ENCODE measurements at places on chromosomes 7 and 10.
A peak's percentile ranks its signal among the peaks of the same experiment; 100 is the strongest.

DNA sequence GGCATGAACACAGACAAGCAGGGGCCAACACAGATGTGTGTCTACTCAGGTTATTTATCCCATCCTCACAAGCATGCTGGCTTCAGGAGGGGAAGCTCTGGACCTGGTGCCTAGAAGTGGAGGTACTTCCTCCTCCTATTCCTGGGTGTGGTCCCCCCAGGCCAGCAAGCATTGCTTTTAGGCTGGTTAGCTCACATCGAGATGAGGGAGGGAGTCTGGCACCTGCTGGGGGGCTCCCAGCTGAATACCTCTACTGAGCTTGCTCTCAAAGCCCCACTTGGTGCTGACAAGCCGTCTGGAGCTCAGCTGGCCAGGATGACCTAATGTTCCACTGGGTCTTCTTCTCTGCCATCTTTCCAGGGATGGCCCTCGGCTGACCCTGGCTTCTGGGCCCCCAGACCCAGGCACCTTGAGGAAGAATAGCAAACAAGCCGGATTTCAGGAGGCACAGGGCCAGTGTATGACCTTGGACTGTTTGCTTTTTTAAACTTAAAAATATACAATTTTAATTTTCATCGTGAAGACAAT is 26.8 kb downstream of the FAM241B start:
- DNase-seq, result no peak

DNA sequence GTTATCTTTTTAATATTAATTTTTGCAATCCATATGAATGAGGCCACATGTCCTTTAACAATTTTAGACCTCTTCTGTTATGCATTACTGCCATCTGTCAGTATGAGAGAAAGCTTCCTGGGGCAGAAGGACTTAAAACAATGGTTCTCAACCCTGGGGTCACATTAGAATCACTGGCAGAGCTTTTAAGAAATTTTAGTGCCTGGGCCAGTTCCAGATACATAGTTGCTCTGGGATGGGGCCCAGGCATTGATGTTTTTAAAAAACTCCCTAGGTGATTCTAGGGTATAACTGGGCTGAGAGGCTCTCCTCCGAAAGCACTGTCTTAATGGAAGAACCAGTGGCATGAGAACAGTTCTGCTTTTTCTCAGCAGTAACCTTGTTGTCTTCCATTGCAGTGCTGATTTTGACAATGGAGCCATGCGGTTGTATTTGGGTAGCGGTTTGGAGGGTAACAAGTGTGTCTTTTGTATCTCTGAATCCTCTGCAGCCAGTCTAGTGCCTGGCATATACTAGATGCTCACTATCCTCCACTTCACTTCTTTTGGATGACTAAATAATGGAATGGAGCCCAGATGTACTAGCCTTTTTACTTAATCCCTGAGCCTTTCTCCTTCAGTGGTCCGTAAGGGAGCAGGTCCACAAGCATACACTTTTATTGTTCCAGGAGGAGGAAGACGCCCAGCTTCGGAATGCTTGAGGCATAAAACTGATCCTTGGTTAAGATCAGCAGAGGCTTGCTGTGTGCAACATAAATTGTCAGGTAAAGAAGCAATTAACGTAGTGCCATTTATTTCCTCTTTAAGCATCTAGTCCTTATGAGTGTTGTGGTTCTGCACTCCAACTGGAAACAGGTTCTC is 227.1 kb downstream of the AUTS2 start:
- no peak for DNase-seq

GRCh38 chr10:83371696-83372490 is 767.4 kb upstream of the GHITM start:
- DNase-seq, result no peak

- no peak for DNase-seq
These were observed 772.2 kb upstream of the C7orf33 start for GRCh38 chr7:147818317-147818716.

- no peak for DNase-seq
These were observed 127.8 kb upstream of the ADCY1 start for GRCh38 chr7:45446195-45446944.

- no peak for DNase-seq
These were observed 49.3 kb upstream of the KMT2E start for GRCh38 chr7:104964626-104965236.

- DNase-seq, result no peak
These were observed 105.6 kb upstream of the BMPER start for GRCh38 chr7:33799766-33800165.

GRCh38 chr7:84911077-84911476 is 275.8 kb downstream of the SEMA3D start:
- no peak for DNase-seq

DNA sequence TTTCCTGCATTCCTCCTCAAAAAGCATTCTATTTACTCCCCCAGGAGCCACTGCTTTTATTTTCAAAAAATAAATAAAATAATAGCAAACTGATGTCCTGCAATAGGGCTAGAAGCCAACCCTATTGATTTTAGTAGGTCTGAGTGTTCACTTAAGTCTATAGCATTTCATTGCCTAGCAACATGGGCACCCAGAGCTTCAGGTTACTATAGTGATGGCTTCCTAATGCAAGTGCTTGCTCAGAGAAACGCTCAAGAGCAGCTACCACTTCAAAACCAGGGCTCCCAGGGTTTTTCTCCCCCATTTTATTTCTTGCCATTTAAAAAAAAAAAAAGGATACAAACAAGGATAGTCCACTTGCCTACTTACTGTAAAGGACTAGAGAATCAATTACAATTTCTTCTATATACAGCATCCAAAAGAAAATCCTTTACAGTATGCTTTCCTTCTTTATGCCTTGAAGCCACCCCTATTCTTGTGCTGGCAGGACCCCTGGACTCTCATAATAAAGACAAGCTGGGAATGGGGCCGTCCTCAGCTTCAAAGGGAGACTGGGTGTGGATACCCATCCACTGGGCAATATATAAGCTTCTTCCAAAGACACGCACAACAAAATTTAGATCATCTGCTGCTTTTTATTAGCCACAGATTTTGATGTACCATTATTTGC is 133.3 kb downstream of the VPS41 start:
- peak; percentile 85 for DNase-seq

GRCh38 chr10:70234668-70235447 is 1.6 kb upstream of the PPA1 start:
- DNase-seq, result no peak

DNA sequence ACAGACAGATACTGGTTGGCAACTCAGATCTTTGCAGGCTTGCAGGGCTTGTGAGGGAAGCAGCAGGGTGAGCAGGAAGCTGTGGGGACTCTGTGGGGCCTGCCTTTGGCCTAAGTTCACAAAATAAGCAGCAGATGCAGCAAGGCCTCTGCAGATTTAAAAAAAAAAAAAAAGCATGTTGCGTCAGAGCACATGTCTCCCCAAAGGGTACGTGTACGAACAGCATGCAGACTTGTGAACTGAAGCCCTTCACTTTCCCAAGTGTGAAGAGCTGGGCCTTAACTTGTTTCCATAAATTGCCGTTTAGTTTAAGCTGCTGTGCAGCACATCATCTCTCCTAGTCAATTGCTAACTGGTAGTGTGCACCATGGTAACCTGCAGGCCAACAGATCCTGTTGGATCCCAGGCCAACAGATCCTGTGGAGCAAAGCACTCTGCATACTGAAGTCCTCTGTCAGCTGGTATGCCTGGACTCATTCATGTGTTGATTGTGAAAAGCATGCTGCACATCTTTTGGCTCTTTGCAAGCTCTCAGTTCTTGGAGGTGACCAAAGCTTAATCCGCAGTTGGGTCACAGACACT is 10.8 kb upstream of the XPNPEP1 start:
- DNase-seq, result no peak

- no peak for DNase-seq
These were observed 37.1 kb upstream of the NXPH1 start for GRCh38 chr7:8396294-8396693.

GRCh38 chr7:1951159-1951536 is 281.1 kb downstream of the ELFN1 start:
- DNase-seq, result peak; percentile 38

GRCh38 chr7:29065181-29065857 is 81.0 kb downstream of the CPVL start:
- no peak for DNase-seq

DNA sequence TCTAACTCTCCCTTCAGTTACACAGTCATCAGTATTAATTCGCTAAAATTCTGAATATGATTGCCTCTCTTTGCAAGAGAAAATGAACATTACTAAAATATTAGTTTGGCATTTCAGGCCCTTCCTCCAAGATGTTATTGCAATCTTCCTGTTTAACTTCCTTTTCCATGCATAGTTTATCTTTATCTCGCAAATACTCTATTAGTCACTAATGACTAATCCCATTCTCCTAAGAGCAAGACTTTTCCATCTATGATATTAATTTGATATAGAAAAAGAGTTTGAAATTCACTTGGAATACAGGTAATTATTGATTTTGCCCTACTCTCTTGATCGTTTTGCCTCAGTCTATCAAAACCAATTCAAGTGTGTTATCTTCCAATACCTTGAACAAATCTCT is 41.8 kb upstream of the SEMA3A start:
- no peak for DNase-seq

- DNase-seq, result no peak
These were observed 294.2 kb downstream of the IPMK start for GRCh38 chr10:57973451-57973850.

DNA sequence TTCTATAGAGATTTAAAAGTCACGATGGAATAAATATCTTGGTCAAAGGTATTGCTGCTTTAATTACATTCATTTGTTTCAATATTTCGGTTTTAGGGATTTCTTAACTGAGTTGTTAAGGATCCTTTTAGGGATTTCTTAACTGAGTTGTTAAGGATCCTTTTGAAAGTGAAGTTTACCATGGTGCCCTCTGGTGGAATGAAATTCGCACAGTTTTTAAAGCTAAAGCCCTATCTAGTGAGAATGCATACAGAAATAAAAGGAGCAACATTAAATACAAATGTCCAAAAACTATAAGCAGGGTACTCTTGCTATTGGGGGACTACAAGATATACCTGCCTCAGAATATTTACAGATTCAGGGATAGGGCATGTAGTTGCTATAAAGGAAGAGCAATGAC is 193.7 kb downstream of the RNLS start:
- DNase-seq, result no peak

GRCh38 chr10:115093776-115094408 is 727 bp downstream of the ATRNL1 start:
- no peak for DNase-seq

GRCh38 chr10:95425592-95426465 is 135.0 kb upstream of the PDLIM1 start:
- DNase-seq, result no peak

- no peak for DNase-seq
These were observed 72.1 kb upstream of the TNRC18 start for GRCh38 chr7:5495581-5496375.

- no peak for DNase-seq
These were observed 273.3 kb downstream of the FZD1 start for GRCh38 chr7:91537260-91538152.

DNA sequence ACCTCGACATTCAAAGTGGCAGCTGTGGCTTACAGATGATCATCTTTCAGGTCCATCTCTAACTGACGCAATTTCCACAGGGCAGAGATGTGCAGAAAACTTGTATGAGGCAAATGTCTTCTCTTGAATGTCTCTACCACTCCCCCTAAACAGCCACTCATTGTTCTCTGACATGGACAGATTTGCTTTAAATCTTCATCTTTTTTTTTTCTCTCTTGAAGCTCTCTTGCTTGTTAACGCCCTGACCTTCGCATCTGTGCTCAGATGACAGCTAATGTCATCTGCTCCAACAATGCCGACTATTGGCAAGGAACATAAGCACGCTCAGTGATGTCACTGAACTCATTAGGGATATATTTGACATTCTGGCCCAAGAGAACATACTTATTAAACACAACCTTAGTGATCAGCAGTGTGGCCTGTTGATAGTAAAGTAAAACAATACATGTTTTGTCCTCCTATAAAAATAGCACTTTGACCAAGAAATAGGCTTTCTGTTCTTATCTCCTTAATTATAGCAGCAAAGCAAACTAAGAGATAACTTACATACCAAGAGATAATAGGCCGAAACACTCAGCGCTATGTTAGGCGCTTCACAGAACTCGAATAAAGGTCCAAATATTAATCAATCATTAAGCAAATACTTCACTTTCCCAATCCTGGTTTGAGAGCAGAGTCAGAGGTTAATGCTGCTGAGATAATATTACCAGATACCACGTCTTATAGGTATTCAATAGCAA is 583.5 kb downstream of the PARD3 start:
- no peak for DNase-seq

- DNase-seq, result no peak
These were observed 19.6 kb downstream of the SRI start for GRCh38 chr7:88200261-88200660.

GRCh38 chr7:7720750-7721621 is 2.6 kb upstream of the RPA3 start:
- no peak for DNase-seq

GRCh38 chr7:43647673-43648472 is 65.0 kb downstream of the STK17A start:
- no peak for DNase-seq

DNA sequence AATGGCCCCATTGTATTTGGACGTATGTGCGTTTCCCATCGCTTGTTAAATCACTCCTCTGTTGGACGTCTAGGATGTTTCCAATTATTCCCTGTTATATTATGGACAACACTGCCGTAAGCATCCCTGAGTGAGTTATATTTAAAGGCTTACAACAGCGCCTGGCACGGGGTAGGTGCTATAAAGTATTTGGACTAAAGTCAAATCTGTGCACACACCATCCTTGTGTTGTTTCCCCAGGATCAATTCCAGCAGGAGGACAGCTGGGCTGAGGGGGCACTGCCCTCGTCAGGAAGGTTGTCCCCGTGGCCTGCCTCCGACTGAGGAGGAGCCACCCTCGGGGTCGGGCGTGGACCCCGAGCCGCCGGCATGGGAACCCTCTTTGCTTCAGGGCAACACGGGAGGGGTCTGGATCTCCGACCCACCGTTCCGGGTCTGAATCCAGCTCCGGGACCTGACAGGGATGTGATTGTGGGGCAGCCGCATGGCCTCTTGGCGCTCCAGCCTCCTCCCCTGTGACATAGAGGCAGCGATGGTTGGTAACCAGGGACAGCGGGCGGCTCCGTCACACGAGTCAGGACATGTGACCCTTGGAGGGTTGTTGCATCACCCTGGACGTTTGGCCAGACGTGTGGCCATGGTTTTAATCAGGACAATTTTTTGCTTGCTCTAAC is 1.5 kb upstream of the JAKMIP3 start:
- DNase-seq, result no peak

- peak; percentile 49 for DNase-seq
These were observed 25.1 kb downstream of the PARD3 start for GRCh38 chr10:34789966-34790506.

- no peak for DNase-seq
These were observed 33.3 kb downstream of the GET4 start for GRCh38 chr7:909358-910329.

- no peak for DNase-seq
These were observed 21.9 kb upstream of the CREB3L2 start for GRCh38 chr7:138023618-138024342.

GRCh38 chr10:12780634-12781601 is 220.6 kb downstream of the CCDC3 start:
- DNase-seq, result no peak

- peak; percentile 37 for DNase-seq
These were observed 247.5 kb downstream of the FOXP2 start for GRCh38 chr7:114662002-114662677.

- DNase-seq, result no peak
These were observed 49.4 kb downstream of the ZNF467 start for GRCh38 chr7:149723795-149724495.

- DNase-seq, result no peak
These were observed 25.2 kb downstream of the IQCE start for GRCh38 chr7:2583798-2584580.

Data from NCI-H748 treated with DMSO at 0.1 percent for 48 hours (cell line).